Stimulated activated CD8-positive, alpha-beta memory T cell treated with anti-CD3 and anti-CD28 coated beads, Interleukin-7, amount 100 ng/mL, for 24 hours (primary cell): ENCODE measurements at places on chromosomes 2 and 18.

DNA sequence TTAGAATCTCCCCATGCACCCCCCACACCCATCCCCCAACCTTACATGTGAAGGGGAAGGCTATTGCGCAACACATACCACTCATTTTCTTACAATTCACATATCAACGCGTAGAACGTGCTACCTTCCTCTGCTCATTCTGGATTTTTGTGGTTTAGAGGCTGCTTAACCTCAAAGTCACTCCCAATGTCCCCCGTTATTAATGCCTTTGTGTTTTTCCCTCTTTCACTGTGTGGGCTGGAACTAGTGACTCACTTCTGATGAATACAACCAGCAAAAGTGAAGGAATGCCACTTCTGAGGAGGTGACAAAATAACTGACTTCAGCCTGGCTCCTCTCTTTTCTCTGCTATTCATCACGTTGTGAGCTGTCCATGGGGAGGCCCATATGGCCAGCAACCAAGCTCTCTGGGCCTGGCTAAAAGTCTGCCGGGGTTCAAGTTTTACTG, 342.5 kb upstream of the NXPH2 start:
- no peak for DNase-seq

GRCh38 chr18:50560681-50561629, 1.1 kb downstream of the MAPK4 start:
- no peak for DNase-seq

DNA sequence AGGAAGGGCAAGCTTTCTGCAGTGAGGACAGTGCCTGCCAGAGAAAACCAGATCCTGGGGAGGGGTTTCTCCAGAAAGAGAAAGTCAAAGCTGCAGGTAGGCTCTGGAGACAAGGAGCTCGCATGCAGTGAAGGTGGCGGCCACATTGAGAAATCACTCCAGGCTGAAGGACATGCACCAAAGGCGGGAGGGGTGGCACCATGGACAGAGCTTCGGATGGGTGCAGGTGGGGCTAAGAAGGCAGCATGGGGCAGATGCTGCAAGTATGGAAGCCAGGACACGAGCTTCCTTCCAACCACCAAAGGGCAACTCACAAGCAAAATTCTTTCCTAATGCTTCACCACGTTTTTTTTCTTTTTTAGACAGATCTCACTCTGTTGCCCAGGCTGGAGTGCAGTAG, 104.4 kb upstream of the SLC35G4 start:
- DNase-seq = no peak

DNA sequence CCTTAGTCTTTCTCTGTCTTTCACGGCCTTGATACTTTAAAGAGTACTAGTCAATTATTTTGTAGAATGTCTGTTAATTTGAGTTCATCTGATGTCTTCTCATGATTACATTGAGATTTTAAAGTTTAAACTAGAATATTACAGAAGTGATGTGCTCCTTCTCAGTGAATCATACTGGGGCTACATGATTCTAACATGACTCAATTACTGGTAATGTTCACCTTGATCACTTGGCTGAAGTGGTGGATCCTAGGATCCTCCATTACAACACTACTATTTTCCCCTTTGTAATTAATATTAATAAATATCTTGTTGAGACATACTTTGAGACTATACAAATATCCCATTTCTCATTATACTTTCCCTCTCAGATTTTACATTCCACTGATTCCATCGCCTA, 148.5 kb downstream of the CAMKMT start:
- DNase-seq = no peak

DNA sequence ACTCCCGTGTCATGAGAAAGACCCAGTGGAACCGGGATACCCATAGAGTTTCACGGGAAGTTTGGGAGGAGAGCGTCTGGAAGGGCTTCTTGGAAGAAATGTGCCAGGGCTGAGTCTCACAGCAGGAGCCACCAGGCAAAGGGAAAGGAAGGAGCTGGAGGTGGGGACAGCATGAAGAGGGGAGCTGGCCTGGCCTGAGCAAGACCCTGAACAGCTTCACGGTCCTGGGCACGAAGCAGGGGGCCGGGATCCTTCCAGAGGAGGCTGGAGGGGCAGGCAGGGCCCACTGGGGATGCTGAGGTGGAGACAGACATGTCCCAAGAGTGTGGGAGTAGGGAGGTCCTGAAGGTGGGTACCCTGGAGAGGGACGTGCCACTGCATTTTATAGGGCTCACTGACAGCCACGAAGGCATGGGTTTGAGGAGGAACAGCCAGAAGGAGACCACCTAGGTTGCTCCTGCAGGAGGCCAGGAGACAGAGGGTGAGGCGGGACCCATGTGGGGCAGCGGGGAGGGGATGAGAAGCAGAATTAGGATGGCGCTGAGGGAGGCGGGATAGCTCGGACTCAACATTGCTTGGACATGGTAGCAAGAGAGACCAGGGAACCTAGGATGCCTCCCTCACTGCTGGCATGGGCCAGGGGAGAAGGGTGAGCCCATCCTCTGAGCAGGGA, 168.1 kb upstream of the ID2 start:
- DNase-seq = no peak

- no peak for DNase-seq
These were observed 1.1 kb downstream of the ZNF513 start for GRCh38 chr2:27379383-27379835.

DNA sequence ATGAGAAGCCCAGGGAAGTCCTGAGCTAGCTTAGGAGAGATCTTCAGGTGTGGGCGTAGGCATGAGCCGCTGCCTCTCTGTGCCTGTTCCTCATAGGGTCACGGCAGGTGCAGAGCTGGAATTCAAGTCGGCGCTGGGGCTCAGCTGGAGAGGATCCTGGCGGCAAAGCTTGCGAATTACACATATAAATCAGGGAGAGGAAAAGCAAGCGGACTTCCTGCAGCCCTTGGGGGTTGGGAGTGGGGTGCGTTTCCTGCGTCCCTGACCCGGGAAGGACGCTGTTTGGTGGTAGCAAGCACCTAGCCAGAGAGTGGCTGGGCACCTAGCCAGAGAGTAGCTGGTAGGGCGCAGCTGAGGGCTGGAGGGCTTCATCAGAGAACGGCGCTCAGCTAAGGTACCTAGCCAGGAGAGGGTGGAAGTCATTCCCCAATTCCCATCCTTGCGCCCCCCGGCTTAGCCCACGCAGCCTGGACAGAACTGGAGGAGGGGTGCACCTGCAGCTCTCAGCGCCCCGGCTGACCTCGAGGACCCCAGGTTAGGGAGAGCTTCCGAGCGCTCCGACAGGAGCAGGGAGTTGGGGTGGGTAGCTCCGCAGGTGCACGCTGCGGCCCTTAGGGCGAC, 459 bp upstream of the EFR3B start:
- DNase-seq = no peak

- no peak for DNase-seq
These were observed 18.7 kb downstream of the POMC start for GRCh38 chr2:25149646-25150045.

- no peak for DNase-seq
These were observed 128.8 kb upstream of the MSH6 start for GRCh38 chr2:47653902-47654789.
